Right atrium auricular region (tissue), 2 donors: ENCODE measurements at places on chromosomes 7 and 10. TPM values are rescaled to one million over a fixed set of nuclear protein-coding genes. Genes with fewer than 3 reads are reported as not detected.

DNAH11 gene
- 3.5 TPM for total RNA-seq

SLC26A5 gene
- total RNA-seq = not detected

MYOF gene
- 14.1 TPM for total RNA-seq

RPEL1 gene
- total RNA-seq = not detected

ZNF212 gene
- 3.0 TPM for total RNA-seq

SPDYE6 gene
- not detected for total RNA-seq

INTS15 gene
- total RNA-seq = 19.5 TPM

FXYD4 gene
- total RNA-seq = not detected

IKZF5 gene
- total RNA-seq = 5.0 TPM

SMC3 gene
- 18.3 TPM for total RNA-seq

SPDYE1 gene
- not detected for total RNA-seq

CAV2 gene
- 278 TPM for total RNA-seq
